Epithelial cell of proximal tubule (primary cell): ENCODE measurements at places on chromosomes 3 and 15. TPM values are rescaled to one million over a fixed set of nuclear protein-coding genes. Genes with fewer than 3 reads are reported as not detected.
A peak's percentile ranks its signal among the peaks of the same experiment; 100 is the strongest.

- peak; percentile 39 for DNase-seq
Observed at GRCh38 chr15:53586799-53587198, 172.7 kb downstream of the WDR72 start.

TGM5 gene
- total RNA-seq = 0.06 TPM in 1 of 2 replicates, not detected in the other

GRCh38 chr15:90991587-90992285 lies 2.6 kb downstream of the PRC1 start:
- DNase-seq = no peak

GRCh38 chr3:168117059-168117458 lies 21.3 kb upstream of the GOLIM4 start:
- DNase-seq = no peak

DNA sequence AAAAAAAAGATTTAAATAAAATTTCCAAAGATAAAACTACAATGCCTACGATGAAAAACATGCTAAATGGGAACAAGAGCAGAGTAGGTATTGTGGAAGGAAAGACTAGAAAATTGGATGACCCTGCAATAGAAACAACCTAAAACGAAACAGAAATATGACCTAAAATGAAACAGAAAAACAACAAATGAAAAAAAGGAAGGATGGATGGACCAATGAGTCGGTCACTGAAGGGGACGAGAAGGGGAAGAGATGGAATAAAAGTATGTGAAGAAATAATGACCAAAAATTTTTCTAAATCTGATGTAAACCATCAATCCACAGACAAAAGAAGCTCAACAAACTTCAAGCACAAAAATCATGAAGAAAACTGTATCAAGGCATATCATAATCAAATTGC lies 44.8 kb downstream of the TBC1D2B start:
- DNase-seq = no peak

DNA sequence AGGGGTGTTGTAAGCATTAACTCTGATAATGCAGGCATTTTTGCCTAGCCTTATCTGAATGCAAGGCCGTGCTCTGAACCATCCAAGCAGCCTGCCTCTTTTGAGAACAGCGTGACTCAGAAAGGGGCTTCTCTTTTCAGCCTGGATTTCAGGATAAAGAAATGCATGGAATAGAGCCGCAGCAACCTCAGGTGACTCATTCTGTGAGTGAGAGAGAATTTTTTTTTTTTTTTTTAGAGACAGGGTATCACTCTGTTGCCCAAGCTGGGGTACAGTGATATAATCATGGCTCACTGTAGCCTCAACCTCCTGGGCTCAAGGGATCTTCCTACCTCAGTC lies 20.6 kb upstream of the PDE8A start:
- DNase-seq = no peak

DNA sequence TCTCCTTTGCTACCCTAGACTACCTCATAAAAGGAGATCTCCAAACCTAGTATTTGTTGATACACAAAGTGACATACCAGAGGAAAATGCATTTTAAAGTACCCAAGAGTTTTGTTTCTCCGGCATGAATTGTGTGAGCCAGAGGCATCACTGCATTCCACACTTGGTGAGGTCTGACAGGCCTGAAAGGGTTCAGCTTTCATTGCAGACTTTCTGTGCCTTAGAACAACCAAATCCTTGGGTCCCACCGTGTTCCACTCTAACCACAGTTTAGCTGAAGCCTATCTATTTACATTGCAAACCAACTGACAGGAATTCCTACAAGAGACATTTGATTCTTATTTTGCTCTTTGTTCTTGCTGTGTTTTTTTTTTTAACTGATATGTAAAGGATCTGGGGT lies 21.0 kb upstream of the EID1 start:
- no peak for DNase-seq
